Caki2 (cell line): ENCODE measurements at places on chromosomes 4 and X.
A peak's percentile ranks its signal among the peaks of the same experiment; 100 is the strongest.

DNA sequence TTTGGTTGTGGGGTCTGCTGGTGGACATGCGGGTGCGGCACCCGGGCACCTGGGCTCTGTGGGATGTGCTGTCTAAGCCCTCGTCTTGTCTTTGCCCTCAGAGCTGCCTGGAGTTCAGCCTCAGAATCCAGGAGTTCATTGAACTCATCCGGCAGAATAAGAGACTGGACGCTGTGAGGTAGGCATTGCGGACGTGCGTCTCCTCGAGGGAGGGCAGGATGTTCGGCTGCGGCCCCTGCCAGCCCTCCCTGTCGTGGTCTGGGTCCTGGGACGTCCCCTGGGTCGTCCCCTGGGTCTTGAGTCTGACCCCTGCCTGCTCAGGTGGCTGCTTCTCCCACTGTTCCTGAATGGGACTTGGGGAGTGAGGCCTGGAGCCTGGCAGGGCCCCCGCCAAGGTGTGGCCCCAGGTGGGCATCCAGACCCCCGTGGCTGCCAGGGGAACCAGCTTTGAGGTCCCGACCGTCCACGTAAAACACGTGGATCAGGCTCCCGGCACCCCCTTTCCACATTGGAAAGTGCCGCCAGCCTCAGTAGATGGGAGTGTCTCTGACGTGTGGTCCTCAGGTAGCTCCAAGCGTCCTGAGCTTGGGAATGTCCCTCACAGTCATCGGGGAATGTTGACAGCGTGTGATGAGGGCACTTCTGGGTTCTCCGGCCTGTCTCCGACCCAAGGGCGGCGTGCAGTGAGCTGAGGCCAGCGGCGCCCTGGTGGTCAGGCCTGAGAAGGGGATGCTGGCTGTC is 19.3 kb upstream of the UVSSA start:
- DNase-seq: no peak

DNA sequence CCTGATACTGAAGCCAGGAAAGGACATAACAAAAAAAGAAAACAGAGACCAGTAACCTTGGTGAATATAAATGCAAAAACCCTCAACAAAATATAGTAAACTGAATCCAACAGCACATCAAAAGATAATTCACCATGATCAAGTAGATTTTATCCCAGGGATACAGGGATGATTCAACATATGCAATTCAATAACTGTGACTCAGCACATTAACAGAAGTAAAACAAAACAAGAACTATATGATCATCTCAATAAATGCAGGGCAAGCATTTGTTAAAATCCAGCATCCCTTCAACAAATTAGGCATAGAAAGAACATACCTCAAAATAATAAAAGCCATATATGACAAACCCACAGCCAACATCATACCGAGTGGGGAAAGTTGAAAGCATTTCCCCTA is 112.0 kb downstream of the HHIP start:
- no peak for DNase-seq

DNA sequence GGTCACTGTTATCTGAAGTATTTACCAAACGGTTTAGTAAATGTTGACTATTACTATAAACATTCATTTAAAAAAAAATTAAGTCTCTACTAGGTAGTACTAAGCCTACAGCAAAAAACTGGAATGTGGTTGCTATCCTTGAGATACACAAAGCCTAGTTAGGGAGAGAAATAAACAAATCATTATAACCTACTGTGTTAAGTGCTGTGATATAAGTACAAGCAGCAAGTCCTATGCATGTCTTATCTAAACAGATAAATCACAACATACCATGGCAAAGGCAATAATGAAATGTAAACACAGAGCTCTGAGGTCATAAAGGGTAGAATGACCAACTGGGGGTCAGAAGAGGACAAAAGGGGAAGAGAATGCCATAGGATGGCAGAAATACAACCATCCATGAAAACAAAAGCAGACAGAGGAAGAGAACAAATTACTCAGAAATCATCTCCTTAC is 92.2 kb downstream of the RNF150 start:
- DNase-seq: no peak

- DNase-seq: no peak
Measured at GRCh38 chrX:73647632-73648322, 84.8 kb downstream of the CHIC1 start.

- DNase-seq: no peak
Measured at GRCh38 chr4:60081839-60082238, 1118.3 kb upstream of the ADGRL3 start.

GRCh38 chr4:163701916-163702315 is 207.4 kb downstream of the TMA16 start:
- DNase-seq: peak; percentile 60

GRCh38 chr4:85445050-85445639 is 29.8 kb upstream of the ARHGAP24 start:
- no peak for DNase-seq
